ENCODE measurements at places on chromosomes 16 and 17. TPM values are rescaled to one million over a fixed set of nuclear protein-coding genes. Genes with fewer than 3 reads are reported as not detected.

GRCh38 chr17:17435323-17435722 is 41.5 kb upstream of the MED9 start:
- no peak for DNase-seq

DNA sequence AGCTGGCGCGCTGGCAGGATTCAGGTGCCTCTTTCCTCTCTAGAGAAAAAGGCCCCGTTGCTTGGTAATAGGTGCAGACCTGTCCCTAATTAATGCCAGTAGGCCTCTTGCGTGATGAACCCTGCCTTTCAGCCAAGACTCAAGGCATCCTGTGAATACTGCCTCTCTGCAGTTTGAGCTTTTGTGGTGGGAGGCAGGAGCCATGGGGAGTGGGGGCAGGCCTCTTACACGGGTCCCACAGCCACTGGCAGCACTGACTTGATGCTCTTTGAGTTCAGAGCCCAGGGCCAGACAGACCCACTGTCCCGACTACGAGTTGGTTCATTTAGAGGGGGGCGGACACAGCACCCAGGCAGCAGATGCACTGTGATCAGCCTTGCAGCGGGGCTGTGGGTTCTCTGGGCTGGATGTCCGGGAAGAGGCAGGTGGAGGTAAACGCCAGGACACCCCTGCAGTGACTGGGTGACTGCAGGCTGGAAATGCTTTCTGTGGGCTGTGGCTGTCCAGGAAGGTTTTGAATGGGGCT is 237.0 kb downstream of the SEC14L1 start:
- no peak for DNase-seq

DNA sequence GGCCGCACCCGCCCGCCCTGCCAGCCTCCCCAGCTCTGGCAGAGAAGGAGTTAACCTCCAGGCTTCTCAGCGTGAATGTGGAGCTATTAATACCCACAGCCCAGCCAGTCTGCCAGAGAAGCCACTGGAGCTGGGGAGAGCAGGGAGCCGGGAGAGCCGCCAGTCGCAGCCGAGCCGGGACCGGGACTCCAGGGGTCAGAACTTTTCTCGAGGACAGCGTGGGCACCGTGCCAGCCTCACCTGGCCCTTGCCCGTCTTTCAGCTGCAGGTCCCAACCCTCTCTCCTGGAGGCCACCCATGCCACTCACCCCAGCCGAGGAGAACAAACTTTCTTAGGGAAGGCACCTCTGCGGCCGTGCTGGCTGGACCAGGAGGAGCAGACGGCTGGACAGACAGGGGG is 33.8 kb upstream of the SBK1 start:
- DNase-seq: no peak

- no peak for DNase-seq
These were observed 56.6 kb downstream of the ESRP2 start for GRCh38 chr16:68179196-68179795.

DNA sequence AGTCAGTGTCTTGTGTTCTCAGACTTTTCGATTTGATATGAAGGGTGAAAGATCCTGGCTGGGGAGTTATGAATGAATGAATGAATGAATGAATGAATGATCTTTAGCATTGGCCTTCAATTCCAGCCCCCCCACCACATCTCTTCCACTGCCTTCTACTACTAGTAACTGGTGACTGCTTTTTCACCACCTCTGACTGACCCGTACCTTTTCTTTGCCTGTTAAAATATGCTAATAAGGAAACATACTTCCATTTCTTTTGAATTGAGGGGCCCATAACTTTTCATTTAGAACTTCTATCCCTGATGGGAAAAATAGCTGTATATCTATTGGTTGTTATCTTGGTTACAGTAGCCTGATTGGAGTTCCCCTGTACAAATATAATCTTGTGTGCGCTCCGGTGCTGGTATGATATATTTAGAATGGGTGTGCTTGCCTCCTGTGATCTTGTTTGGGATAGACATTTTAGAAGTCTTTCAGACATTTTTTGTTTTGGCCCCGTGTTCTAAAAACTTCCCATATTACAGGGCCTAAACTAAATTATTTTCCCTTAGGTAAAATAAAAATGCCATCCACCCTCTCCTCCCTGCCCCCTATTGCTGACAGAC is 3.4 kb downstream of the LYRM1 start:
- no peak for DNase-seq

- no peak for DNase-seq
These were observed 30.0 kb downstream of the FOXL1 start for GRCh38 chr16:86608301-86608747.

DNA sequence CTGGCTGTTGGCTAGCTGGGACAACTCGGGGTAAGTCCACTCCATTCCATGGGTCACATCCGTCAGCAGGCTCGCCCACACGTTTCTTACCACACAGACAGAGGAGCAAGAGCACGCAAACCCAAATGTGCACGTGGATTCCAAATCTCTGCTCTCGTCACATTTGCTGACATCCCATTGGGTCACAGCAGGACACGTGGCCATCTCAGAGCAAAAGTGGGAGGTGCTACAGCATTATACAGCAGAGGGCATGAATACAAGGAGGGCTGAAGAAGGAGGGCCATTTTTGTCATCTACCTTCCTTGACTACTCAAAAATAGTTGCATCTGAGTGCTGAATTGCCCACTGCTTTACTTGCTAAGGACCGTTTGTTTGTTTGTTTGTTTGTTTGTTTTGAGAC is 84.7 kb downstream of the RBBP6 start:
- DNase-seq: no peak

DNA sequence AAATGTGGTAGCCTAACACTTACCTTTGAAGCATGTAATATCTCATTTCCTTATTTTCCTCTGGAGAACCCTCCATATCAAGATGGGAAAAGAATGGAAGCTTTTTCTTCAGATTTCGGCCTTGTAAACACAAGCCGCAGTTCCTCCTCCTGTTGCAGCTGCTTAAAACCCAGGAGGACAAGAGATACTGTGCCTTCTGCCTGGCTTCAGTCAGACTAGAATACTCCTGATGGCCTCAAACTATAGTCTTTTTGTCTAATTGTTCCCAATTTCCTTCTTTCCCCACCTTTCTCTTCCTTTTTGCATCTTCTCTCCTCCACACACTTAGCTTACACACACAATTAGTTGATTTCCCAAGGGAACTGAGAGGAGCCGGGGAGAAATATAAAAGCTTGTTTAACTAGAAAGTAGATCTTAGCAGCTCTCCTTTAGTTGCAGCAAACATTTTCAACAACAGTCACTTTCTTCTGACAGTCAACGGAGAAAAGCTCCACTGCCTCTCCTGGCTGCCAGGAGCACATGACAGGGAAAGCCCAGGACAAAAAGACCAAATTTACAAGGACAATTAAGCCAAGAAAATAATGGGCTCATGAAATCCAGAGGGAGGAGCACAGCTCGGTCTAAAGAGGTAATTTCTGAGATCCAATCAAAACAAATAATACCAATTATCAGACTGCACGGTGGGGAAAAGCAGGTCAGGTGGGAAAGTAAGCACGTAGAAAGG is 76.4 kb upstream of the C17orf78 start:
- peak; percentile 3 for DNase-seq

DNA sequence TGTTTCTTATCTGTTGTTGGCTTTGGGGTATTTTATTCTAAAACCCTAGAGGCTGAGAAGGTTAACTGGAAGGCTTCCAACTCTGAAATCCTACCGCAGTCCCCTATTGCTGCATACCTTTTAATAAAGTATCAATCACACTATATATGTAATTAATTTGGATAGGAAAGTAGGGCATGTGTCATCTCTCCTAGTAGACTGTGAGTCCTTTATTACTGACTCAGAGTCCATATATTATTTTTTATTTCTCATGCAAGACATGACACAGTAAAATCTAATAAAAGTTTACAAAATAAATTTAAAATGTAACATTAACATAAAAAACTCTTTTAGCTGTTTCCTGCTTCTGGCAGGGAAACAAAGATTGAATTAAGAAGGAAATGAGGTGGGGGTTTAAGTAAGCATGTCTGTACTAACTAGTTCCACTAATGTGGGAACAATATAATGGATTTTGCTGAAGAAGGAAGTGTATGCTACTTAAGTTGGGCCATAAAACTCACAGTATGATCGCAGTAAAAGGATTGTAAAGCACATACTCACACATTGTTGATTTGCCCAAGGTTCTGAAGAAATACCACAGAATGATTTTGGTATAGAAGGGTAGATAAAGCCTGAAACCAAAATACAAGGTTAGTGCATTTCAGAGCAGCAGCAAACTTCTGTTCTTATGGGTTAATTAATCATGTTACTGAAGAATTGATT is 97.6 kb upstream of the HLF start:
- no peak for DNase-seq

GRCh38 chr17:2042390-2042847 is 597 bp downstream of the OVCA2 start:
- DNase-seq: no peak

- DNase-seq: no peak
These were observed 11.6 kb downstream of the SUPT4H1 start for GRCh38 chr17:58340405-58340876.

DNA sequence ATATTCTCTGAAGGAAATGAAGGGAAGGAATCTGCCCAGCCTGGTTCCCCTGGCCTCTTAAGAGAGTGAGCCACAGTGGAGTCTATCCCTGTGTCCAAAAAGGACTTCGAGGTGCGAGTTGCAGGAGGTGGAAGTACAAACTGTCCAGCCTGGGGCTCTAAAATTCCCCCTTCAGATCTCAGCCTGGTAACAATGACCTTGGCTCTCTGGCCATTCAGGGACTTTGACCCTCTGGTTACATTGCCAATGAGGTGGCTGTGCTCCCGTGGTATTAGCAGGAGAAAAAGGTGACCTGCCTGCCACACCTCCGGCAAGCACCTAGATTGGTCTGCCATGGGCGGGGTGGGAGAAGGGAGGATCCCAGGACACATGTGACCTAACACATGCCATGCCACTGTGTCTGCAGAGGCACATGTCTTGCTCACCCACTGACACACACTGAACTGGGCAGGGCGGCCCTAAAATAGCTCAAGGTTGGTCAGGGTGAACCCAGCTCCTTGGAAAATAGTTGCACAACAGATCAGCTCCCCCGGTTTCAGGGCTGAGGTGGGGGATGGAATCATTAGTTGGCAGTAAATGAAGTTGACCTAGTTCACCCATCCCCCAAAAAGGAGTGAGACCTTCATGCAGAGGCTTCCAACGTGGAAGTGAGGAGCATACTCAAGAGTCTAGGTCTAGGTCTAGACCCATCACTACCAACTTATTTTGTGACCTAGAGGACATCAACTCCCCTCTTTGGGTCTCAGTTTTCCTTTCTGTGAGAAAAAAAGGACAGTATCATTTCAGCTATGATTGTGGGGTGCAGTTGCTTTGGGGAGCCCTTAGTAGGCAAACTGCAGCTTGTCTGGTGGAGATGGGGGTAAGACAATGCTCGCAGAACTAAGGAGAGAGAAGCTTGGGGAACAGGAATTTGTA is 2.2 kb downstream of the NR1D1 start:
- DNase-seq: no peak

- DNase-seq: no peak
These were observed 81.1 kb downstream of the FTO start for GRCh38 chr16:53785044-53785443.

- DNase-seq: peak; percentile 75
These were observed 162.8 kb downstream of the FOXL1 start for GRCh38 chr16:86740906-86741799.

- DNase-seq: no peak
These were observed 53.8 kb upstream of the MTMR4 start for GRCh38 chr17:58568044-58568799.

GRCh38 chr17:21001111-21001812 is 41.5 kb downstream of the USP22 start:
- no peak for DNase-seq

GRCh38 chr17:15954222-15954621 is 9.3 kb downstream of the ADORA2B start:
- DNase-seq: no peak

DNA sequence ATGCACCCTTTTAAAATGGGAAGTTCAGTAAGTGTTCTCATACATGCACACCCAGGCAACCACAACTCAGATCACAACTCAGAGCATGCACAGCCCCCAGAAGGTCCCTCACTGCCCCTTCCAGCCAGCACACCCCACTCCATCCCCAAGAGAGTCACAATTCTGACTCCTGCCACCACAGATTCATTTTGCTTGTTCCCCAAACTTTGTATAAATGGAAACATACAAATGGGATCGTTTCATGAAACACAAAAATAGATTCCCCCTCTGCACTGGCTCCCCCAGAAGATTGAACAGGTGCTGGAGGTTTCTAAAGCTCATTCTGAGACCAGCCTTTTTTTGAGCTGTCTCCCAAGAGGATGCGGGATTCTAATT is 3.3 kb upstream of the TNFRSF13B start:
- no peak for DNase-seq

DNA sequence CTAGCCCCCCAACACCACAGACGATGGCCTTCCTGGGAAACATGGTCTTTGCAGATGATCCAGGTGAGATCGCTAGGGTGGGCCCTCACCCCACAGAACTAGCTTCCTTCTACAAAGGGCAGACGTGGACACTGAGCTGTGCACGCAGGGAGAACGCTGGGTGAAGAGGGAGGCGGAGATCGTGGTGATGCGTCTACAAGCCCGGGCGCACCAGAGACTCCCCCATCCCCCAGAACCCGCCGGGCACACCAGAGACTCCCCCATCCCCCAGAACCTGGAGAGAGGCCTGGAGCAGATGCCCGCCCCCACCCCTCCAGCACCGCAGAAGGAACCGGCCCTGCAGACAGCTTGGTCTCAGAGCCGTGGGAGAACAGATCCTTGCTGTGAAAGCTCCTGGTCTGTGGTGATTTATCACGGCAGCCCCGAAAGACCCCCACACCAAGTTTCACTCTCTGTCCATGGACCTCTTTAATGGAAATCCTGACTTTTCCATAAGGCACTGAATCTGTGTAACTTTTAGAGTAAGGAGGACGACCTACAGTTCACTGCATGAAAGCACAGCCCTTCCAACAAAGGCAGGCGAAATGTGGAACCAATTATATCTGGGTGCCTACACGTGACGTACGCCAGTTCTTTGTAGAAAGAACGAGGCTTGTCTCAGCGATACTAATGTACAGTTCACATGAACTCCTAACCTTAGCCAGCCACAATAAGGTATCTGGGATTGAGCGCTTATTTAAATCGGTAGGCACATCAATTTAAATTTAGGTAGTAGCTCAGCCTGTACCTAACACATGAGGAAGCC is 88.5 kb downstream of the ANKRD11 start:
- no peak for DNase-seq

DNA sequence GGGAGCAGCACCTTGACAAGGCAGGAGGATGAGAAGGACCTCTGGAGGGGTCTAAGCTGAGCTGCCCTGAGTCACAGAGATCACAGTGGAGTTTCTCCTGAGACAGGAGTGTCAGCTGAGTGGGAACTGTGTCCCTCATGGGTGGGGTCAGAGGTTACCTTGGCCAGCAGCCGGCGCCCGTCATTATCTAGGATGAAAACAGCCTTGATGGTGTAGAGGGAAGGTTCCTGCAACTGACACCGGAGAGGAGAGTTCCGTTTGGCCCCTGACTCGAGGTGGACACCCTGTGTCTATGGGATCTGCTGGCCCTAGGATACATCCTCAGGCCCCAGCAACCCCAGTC is 933 bp downstream of the COPZ2 start:
- DNase-seq: no peak

GINS2 gene
- 18.0 TPM for polyA plus RNA-seq

FLOT2 gene
- 106 TPM for polyA plus RNA-seq

IRX5 gene
- polyA plus RNA-seq: 10.0 TPM

KRT16 gene
- not detected for polyA plus RNA-seq

CCL1 gene
- polyA plus RNA-seq: not detected

PIK3R6 gene
- 1.2 TPM for polyA plus RNA-seq

CHRNE gene
- 1.3 TPM for polyA plus RNA-seq

CHST4 gene
- polyA plus RNA-seq: 0.28 TPM

ZMYND15 gene
- polyA plus RNA-seq: 0.95 TPM

KRT32 gene
- not detected for polyA plus RNA-seq

PABPN1L gene
- not detected for polyA plus RNA-seq

CHST6 gene
- 1.2 TPM for polyA plus RNA-seq

GRB7 gene
- polyA plus RNA-seq: 32.8 TPM

RNF135 gene
- 19.8 TPM for polyA plus RNA-seq

CBLN1 gene
- 0.34 TPM for polyA plus RNA-seq

Measured in left renal cortex interstitium (tissue), 4 donors.